ENCODE measurements at places on chromosomes 7 and 10.
A peak's percentile ranks its signal among the peaks of the same experiment; 100 is the strongest.

DNA sequence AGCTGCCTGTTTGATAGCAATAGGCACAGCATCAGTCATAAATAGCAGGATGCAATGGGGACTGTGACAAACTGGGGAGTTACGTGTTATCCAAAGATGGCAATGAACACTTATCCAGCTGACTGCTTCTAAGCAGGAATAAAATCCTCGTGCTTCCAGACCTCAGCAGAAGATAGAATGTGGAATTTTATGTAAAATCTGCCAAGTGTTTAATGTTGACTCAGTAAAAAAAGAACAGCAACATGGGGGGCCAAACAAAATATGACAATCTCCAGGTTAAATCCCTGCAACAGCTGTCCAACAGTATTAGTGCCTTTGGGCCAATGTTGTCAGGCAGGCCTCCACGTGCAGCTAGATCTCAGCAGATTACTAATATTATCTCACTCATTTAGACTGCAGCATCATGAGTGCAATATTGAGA lies 127.3 kb downstream of the SEMA3C start:
- DNase-seq: no peak

DNA sequence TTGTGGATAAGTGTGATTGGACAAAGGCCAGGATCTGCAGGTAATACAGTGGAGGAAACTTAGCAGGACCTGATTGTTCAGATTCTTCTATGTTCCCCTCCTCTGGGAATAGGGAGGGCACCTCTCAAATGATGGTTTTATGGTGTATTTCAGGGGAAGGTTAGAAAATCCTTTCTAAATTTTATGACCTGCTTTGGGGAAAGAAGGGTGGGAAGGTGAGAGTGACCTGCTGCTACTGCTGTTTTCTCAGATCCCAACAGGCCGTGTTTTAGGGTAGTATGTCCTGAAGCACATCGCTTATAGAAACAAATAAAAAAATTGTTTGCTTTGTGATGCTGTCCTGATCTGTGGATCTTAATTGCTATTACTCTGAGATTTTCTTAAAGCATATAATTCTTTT lies 404.1 kb upstream of the GALNT17 start:
- no peak for DNase-seq

DNA sequence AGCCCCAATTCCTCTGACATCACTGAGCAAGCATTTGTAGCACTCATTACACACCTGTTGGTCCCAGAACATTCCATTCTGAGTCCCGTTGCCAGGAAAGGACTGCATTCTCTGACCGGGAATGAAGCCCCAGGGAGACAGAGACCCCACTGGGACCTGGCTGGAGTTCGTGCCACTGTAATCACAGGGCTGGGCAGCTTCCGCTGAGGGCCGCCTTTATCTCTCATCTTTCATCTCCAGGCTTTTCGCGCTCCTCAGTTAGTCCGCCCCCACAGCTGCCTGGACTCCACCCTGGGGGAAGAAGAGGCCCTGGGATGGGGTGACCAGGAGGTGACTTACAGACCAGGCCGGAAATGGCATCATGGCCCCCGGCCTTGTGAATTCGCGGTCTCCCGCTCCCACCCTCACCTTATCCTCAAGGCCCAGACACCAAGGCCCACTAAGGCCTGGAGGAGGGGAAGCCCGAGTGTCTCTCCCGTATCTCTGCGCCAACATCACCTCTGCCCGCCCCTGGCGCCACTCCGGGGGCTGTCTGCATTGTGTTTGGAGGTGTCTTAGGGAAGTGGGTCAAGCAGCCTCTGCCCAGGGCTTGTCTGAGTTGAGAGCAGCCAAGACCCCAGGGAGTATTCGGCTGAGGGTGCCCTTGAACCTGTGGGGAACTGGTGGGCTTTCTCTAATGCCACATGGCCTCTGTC lies 75.4 kb downstream of the PROSER2 start:
- DNase-seq: peak; percentile 32

DNA sequence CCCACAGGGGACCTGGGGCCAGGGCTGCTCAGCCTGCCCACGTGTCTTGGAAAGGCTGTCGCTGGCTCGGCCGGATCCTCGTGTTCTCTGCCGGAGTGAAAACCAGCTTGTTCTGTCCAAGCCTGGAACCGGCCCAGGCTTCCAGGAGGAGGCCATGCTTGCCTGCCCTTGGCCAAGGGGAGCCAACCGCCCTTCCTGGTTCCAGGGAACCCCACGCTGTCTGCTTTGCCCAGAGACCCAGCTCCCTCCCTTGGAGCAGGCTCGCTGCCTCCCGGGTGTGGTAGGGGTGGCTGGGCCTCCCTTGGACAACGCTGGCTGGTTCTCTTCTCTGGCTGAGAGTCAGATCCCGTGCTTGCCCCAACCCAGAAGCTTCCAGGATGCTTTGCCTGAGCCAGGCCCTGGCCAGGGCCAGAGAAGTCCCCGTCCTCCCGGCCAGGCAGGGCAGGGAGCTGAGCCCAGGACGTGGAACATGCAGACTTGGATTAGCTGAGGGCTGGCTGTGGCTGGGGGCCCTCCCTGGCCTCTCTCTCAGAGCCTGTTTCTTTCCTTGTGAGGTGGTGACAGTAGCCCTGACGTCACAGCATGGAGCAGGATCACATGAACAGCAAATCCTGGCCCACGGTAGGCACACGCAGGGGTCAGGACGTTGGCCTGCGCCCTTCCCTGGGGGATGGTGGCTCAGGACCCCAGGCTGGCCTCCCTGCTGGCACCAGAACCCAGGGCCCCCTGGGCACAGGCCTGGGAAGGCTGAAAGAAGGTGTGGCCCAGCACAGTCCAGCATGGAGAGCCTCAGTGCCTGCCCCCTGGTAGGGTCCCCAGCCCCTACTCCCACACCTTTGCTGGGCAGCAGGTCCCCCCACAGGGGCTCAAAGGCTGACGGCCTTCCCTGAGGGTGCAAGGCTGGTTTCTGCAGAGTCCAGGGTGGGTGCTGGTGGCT lies 67.5 kb downstream of the PWWP2B start:
- peak; percentile 81 for DNase-seq

DNA sequence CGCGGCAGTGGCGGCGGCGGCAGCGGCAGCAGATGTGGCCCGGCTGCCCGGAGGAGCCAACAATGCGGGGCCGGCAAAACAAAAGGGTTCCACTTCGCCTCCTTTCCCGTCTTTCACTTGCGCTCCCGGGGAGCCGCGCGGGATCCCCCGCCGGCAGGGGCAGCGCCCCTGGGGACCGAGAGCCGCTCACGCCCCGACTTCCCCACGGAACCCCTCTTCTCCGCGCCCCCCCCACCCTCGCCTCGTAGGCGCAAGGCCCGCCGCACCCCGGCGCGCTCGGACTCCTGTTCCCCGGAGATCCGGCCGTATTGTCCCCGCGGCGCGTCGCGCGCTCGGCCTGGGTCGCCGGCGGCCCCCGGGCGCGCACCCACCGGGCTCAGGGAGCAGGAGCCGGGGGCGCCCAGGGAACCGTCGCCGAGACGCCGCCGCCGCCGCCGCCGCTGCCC lies 854 bp downstream of the CTBP2 start:
- peak; percentile 23 for DNase-seq

DNA sequence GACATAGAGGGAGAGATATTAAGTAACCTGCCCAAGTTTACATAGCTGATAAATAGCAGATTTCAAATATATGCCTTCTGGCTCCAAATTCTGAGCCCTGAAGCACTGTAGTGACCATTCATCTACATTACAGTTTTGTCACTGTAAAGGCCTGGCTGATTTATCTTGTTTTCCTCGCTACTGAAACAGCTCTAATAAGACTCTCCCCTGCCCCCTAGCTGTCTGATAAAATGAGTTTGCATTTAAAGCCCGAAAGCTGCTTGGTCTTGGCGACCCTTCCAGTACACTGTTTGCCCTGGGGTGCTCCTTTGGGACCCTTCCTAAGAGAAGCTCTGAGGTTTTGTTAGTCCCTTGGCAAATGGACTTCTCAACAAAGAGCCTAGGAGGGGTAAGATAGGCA lies 59.7 kb upstream of the RAB11FIP2 start:
- peak; percentile 65 for DNase-seq

DNA sequence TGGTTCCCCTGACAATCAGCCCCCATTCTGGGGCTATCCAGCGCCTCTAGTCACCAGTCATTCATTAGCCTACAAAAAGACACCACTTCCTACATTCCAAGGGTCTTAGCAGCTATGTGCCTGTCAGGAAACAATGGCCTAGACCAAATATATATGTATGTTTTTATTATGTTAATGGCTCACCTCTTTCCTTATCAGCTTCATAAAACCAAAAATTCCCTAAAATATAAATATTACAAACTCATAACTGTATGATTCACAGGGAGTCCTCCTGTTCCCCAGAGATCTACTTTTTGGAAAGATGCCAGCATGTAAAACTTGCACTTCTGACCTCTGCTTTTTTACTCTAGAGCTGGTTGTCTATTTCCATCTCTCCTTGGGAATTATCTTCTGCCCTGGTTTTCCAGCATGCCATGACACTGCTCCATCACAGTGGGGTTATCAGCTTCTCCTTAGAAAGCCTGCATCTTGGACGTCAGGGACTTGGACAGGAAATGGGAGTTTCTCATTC lies 79.2 kb downstream of the ABCA13 start:
- DNase-seq: no peak

GRCh38 chr7:123607423-123607975 lies 5.9 kb downstream of the ASB15 start:
- no peak for DNase-seq

GRCh38 chr7:44711528-44711927 lies 37.1 kb upstream of the ZMIZ2 start:
- DNase-seq: no peak
